ENCODE measurements at places on chromosomes 11 and 22.

GRCh38 chr11:79219186-79220045, 221.4 kb downstream of the TENM4 start:
- DNase-seq, result no peak

DNA sequence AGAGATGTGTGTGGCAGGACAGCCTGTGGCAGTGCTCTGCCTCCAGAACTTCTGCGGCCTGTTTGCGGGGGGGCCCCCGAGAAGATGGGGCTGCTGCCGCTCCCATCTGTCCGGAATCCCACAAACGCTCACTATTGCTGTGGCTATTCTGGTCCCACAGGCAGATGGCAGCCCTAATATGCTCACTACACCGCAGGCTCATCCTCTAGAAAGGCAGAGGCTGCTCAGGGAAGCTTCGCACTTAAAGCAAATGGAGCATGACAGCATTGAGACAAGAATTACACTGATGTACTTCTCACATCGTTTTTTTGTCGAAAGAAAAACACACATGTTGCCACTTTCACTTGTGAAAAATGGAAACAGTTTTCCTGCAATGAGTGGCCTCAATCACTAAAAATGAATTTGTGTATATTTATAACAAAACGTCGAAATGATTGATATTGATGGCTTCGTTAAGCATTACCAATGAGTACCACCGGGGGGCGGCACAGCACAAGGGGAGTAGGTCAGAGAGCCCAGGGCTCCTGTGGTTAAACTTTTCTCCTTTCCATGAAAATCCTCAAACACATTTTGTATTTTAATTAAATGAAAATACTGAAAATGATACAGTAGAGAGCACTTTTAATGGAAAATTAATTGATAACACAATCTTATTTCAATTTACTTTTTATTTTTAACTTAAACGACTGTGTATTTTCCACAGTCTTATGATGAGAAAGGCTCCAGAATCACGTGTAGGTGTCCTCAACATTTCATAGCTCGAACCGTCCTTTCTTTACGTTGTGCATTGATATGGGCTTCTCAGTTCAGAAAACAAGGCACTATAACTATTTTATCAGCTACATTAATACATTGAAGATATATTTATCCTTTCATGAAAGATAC, 69.1 kb downstream of the CTTN start:
- peak; percentile 16 for DNase-seq

- DNase-seq, result peak; percentile 47
Observed at GRCh38 chr22:50620593-50621355, 7.2 kb downstream of the ARSA start.

- DNase-seq, result no peak
Observed at GRCh38 chr11:28343304-28344233, 235.4 kb downstream of the METTL15 start.

DNA sequence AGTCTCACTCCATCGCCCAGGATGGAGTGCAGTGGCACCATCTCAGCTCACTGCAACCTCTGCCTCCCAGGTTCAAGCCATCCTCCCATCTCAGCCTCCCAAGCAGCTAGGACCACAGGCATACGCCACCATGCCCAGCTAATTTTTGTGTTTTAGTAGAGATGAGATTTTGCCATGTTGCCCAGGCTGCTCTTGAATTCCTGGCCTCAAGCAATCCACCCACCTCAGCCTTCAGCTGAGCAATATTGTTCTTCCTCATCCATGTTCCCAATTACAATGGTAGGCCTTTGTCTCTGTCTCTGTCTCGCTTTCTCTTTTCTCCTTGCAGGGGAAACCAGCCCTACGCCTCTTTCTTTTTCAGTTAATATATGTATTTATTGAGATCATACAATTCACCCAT, 10.3 kb downstream of the HSPA8 start:
- no peak for DNase-seq

DNA sequence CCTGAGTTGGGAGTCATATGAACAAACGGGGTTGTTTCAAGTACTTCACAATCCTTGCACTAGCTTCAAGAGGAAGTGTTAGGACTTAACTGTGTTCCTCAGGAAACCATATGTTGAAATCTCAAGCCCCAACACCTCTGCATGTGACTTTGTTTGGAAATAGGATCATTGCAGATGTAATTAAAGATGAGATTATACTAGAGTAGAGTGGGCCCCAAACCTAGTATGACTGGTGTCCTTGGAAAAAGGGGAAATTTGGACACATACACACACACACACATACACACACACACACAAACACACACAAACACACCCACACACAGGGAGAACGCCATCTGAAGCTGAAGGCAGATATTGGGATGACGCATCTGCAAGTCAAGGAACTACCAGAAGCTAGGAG, 6.4 kb upstream of the CEP295 start:
- no peak for DNase-seq

DNA sequence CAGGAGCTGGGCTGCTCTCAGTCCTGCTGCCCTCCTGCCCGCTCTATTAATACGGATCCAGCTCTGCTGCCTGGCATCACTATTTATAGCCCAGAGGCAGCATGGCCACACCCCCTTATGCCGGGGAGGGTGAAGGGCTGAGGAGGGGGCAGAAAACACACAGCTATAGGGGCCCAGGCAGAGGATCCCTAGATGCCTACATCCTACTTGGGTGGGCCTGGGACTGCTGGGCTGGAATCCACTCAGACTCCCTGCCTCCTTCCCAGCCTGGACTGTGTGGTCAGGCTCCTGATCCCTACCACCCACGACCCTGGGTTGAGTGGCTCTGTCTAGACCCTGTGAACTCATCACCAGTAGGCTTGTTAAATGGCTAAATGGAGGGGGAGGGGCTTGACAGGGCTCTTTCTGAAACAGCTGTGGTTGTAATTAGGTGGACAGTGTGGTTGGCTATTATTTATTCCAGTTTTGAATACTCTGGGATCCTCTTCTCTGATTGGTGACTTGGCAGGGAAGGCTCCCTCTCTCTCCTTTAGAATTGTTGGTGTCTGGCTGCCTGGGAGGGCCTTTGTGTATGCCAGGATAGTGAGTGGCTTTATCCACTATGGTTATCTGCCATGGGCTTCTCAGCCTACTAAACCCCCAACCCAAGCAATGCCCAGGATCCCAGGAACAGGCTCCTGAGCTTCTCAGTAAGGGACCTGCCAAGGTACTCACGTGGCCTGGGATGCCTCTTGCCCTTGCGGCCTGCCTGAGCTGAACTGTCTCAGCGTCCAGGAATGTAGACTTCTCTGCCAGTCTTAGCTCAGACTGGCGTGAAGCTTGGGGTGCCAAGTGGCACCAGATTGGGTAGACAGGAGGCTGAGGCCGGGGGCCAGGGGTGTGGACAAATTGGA, 15.2 kb downstream of the PHLDB1 start:
- DNase-seq, result no peak

- no peak for DNase-seq
Observed at GRCh38 chr11:18540207-18541009, 13.7 kb upstream of the TSG101 start.

All from activated CD4-positive, alpha-beta T cell treated with anti-CD3 and anti-CD28 coated beads, Interleukin-2, amount 50 U/mL, for 1 hour (primary cell).